ENCODE measurements at places on chromosomes 12 and 14. TPM values are rescaled to one million over a fixed set of nuclear protein-coding genes. Genes with fewer than 3 reads are reported as not detected.

- H3K27me3 ChIP-seq = no peaks in the 10 kb centered on the region
- peaks cover 41% of the 10 kb centered on the region for H3K36me3 ChIP-seq
- H3K27ac ChIP-seq = no peak overlapping the region
- no peak for DNase-seq
- H3K4me3 ChIP-seq = no peak overlapping the region
These were observed 35.4 kb upstream of the AACS start for GRCh38 chr12:125029761-125030358.

DNA sequence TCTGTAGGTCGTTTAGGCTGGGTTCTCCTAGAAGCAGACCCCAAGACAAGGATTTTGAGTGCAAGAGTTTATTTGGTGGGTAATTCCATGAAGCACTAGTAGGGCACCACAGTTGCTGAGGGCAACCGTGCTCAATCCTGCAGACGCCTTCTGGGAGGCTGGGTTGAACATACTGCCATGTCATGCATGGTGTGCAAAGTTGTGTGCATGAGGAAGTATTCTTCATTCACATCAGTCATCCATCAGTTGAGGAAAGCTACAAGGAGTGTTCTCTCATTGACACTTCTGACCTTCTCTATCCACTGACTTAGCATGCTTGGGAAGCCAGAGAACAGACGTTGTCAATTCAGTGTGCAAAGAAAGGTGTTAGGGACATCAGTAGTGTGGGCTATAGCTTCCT is 179.2 kb downstream of the PTPN11 start:
- H3K27ac ChIP-seq = no peak overlapping the region
- peaks cover 2% of the 10 kb centered on the region for H3K27me3 ChIP-seq
- H3K36me3 ChIP-seq = no peaks in the 10 kb centered on the region
- DNase-seq = no peak
- H3K4me1 ChIP-seq = no peaks in the 10 kb centered on the region

DNA sequence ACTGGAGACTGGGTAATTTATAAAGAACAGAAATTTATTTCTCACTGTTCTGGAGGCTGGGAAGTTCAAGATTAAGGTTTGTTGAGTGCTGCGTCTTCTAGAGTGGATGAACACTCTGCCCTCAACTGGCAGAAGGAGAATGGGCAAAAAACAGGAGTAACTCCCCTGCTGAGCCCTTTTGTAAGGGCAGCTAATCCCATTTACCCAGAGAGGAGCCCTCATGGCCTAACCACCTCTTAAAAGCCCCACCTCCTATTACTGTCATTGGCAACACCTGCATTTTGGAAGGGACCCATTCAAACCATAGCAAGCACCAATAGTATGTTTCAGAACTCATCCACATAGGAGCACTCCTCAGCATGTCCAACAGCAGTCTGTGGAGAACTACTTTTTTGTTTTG is 47.4 kb downstream of the BORCS5 start:
- H3K4me1 ChIP-seq = peaks cover 55% of the 10 kb centered on the region
- no peaks in the 10 kb centered on the region for H3K27me3 ChIP-seq
- peak overlapping the region; percentile 49 for H3K4me3 ChIP-seq
- no peak for DNase-seq
- peaks cover 66% of the 10 kb centered on the region for H3K36me3 ChIP-seq
- peak overlapping the region; percentile 90 for H3K27ac ChIP-seq

DNA sequence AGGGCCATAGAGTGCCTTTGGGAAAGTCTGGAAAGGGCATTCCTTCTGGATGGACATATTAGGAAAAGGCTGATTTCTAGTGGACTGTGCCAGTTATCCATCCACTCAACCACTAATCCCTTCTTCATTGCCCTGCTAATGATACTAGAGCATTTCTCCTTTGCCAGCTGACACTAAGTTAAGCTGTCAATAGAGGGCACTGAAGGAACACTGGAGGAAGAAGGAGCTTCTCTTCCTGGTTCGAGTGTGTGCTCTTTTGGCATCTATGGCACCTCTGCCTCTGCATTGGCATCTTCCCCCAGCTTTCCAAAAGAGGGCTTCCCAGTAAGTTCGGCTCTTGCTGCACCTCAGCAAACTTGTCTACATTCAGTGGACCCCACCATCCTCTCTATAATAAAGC is 165.4 kb downstream of the DERA start:
- no peak for DNase-seq
- no peak overlapping the region for H3K4me3 ChIP-seq
- no peaks in the 10 kb centered on the region for H3K4me1 ChIP-seq
- no peaks in the 10 kb centered on the region for H3K27me3 ChIP-seq

DNA sequence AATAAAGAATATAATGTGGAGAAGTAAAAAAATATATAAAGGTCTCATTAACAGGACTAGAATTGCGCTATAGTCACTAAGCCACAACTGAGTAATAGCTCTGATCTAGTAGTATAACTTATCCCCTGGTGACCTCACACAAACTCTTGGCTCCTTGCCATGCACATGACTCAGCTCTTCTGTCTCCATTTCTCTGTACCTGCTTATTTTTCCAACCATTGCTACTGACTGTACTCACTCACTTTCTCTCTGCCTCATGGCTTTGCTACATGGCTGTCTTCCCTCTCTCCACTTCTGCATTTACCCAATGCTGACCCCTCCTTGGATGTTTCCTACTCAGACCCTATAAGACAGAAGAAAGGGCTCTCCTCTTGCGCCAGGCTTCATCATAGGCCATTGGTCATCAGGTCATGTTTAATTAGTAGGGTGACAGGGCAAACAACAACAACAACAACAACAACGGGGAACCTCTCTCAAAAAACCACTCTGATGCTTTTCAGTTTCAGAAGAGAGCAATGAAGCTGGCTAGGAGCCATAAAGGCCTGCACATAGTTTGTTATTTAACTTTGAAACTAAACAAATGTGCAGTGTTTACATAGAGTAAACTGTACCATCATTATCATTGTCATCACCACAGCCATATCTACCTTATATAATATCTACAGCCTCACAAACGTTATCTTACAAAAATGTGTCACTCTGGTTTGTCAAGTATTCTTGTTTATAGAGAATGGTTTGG is 25.6 kb upstream of the KRAS start:
- DNase-seq = no peak
- H3K4me1 ChIP-seq = peaks cover 18% of the 10 kb centered on the region
- no peak overlapping the region for H3K4me3 ChIP-seq
- H3K27ac ChIP-seq = no peak overlapping the region

- H3K4me1 ChIP-seq = peaks cover 18% of the 10 kb centered on the region
- no peak for DNase-seq
- no peak overlapping the region for H3K4me3 ChIP-seq
- H3K27ac ChIP-seq = no peak overlapping the region
These were observed 56.4 kb downstream of the PTGER2 start for GRCh38 chr14:52370406-52370935.

GRCh38 chr12:123237646-123238329 is 4.6 kb downstream of the MTRFR start:
- peaks cover 37% of the 10 kb centered on the region for H3K4me1 ChIP-seq
- H3K27ac ChIP-seq = peak overlapping the region; percentile 85
- peaks cover 54% of the 10 kb centered on the region for H3K36me3 ChIP-seq
- no peaks in the 10 kb centered on the region for H3K27me3 ChIP-seq
- peak overlapping the region; percentile 54 for H3K4me3 ChIP-seq

Gene GPR65
- 11.6 TPM for total RNA-seq

- DNase-seq = no peak
- peaks cover 11% of the 10 kb centered on the region for H3K4me1 ChIP-seq
- no peak overlapping the region for H3K4me3 ChIP-seq
- no peak overlapping the region for H3K27ac ChIP-seq
- no peaks in the 10 kb centered on the region for H3K27me3 ChIP-seq
- H3K36me3 ChIP-seq = no peaks in the 10 kb centered on the region
These were observed 174.8 kb upstream of the GSC start for GRCh38 chr14:94944636-94945258.

GRCh38 chr12:130070126-130070611 is 92.1 kb upstream of the FZD10 start:
- DNase-seq = no peak
- H3K36me3 ChIP-seq = no peaks in the 10 kb centered on the region
- H3K4me1 ChIP-seq = no peaks in the 10 kb centered on the region

Gene AQP6
- total RNA-seq = not detected

Gene TSPAN31
- total RNA-seq = 23.9 TPM

Data from activated T-helper 2 cell treated with anti-CD3 and anti-CD28 coated beads, Interferon-gamma antibody, Interleukin-2, Interleukin-4, amounts not matched to agents 10 μg/mL and 5 μg/mL and 100 μg/mL, durations not matched to agents 14 hours and 24 hours and 36 hours (primary cell).